ENCODE measurements at places on chromosomes 16 and 17. TPM values are rescaled to one million over a fixed set of nuclear protein-coding genes. Genes with fewer than 3 reads are reported as not detected.

DNA sequence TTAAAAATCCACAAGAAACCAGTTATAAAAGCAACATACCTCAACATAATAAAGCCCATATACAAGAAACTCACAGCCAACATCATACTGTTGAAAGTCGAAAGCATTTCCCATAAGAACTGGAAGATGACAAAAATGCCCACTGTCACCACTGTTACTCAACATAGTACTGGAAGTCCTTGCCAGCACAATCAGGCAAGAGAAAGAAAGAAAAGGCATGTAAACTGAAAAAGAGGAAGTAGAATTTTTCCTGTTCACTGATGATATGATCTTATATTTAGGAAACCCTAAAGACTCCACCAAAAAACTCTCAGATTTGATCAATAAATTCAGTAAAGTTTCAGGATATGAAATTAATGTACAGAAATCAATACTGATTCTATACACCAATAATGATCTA is 45.1 kb downstream of the AHSP start:
- DNase-seq, result no peak

DNA sequence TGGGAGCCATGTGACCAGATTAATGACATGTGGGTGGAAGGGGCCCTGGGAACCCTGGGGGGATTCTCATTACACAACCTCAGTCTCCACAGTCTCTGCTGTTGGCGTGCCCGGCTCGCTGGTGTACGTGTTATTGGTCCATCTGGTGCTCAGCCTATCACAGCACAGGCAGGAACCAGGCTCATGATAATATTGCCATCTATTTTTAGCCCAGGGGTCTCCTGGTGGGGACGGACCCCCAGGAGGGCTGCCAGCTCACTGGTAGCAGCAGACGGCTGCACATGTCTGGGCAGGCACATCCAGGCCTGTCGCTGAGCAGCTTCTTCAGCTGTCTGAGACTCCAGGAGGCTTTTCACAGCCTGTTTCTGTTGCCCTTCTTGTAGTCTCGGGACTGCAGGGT is 123.8 kb downstream of the RAB11FIP4 start:
- no peak for DNase-seq

DNA sequence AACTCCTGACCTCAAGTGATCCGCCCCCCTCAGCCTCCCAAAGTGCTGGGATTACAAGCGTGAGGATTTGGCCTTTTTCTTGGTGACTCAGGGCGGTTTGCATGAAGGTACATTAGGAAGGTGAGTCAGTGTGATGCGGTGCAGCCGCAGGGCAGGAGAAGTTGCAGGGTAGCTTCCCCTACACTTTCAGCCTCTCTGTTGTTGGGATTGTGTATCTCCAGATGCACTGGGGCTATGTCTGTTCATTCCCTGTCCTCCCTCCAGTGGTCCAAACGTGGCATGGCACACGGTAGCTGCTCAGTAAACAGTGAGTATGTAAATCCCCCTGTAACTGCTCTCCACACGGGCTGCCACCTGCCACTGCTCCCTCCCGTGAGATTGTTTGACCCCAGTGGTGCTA is 109.1 kb upstream of the CDC42EP4 start:
- DNase-seq, result no peak

DNA sequence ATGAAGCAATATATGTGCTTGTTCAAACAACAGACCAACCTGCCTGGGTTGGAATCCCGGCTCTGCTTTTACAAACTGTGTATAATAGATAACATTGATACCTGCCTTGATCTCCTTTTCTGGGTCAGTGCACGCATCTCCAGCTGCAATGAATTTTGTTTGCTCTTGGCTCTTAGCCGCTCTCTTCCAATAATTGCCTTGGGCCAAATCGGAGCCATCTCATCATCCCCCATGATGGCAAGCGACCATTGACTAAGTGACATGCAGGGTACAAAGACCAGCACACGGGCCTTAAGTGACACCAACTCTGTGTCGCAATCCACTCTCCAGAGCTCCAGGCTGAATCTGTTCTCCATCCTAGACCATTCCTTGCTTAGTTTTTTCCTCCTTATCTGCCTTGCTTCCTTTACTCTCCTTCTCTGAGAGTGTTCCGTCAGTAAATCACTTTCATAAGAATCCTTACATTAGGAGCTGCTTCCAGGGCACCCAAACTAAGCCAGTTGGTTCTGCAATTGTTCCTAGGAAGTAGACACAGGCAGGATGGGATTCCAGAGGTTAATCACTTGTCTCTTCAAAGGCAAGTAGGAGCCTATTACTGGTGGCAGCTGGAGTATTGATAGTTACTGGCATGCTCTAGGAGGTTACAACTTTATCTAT is 134.2 kb downstream of the ABCA8 start:
- DNase-seq, result no peak

DNA sequence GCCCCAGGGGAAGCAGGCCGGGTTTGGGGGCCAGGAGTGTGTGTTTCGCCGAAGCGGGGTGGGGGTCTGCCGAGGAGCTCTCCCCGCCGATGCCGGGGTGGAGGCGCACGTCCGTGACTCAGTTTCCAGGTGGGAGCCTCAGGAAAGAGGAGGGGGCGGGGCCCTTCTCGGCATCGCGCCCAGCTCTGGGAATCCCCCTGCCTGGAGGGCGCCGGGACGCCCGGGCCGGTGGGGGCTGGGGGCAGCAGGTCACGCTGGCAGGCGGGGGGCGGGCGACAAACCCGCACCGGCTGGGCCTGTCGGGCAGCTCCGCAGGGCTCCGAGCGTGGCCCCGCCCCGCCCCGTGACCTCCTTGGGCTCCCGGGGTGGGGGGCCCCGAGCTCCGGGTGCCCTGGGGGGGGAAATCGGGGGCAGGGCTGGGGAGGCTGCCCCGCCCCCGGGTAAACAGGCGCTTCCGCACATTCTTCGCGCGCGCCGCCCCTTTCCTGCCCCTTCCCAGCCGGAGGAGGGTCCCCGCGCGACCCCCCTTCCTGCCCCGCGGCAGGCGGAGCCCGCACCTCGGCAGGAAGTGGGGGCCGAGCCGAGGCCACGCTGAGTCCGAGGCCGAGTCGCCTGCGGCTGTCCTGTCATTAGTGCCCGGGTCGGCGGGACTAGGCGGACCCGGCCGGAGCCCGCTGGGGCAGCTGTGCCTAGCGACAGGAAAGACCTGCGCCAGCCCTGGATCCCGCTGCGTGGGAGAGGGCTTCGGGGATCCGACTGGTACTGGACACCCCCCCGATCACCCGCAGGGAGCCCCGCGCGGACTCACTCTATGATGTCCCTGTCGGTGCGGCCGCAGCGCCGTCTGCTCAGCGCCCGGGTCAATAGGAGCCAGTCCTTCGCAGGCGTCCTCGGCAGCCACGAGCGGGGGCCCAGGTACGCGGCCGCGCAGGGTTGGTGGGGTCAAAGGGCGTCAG is 9.3 kb downstream of the RIPOR1 start:
- DNase-seq, result no peak

DNA sequence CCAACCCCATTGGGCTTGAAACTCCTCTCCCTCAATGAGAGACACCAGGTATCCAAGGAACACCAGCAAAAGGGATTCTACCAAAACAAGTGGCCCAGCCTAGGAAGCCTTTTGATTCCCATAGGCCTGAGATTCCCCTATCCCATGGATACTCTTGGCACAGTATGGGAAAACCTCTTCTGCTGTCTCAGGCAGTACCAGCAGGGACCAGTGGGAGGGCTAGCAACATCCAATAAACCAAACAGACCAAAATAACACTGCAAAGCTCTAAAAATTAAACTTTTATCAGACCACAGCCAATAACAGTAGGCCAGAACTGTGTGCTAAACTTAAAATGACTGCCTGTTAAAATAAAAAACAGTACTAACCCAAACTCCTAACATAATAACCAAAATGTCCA is 153.9 kb upstream of the CES5A start:
- no peak for DNase-seq

DNA sequence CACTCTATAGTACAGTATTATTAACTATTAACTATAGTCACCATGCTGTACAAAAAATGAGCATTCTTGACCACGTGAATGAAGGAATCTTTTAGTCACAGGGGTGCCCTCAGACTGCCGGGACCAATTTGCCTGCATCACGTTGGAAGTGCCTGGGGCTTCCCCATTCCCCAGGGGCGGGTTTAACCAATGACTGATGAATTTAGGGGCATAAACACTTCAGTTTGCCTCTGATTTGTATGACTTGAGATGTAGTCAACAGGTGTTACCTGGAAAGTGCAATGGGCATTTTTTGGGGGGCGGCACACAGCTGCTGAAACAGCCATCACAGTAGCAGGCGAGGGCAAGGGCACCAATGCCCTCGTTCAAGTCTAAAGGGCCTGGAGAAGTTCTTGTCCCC is 8.7 kb upstream of the PYY start:
- no peak for DNase-seq

DNA sequence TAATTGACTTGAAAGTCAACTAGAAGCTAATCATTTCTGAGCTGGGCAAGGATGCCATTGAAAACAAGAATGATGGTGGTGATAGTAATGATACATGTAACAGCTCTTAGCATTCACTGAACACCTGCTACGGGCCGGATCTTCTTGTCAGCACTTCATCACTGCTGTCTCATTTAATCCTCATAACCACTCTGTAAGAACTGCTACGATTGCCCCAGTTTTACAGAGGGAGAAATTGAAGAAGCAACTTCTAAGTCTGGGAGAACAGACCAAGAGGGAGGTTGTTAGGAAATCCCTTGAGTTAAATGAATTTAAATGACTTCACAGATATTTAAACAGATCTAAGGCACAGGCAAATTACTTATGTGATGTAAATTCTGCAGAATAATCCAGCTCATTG is 7.0 kb upstream of the GAN start:
- DNase-seq, result no peak

DNA sequence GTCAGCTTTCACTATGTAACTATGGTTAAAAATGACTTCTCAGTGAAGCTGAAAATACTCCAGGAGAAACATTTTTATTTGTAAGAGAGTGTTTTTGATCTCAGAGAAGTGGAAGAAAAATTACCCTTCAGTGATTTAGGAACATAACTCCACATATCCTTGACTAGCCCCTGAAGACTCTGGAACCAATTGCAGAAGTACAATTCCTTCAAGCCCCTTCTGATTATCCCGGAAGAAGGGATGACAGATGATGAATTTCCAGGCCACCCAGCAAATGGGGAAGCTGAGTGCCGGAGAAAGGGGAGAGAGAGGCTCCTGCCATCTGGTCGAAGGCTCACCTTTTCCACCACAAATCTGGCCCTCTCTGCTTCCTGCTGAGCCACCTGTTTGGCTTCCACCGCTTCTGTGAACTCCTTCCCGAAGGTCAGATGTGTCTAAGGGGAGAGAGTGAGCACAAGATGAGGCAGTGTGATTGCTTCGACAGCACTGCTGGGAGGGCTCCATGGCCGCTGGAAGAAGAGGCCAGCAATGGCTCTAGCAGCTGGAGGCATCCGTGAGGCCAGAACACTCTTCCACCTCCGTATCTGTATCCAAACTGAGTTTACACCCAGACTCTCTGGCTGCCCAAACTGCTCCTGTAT is 8.1 kb downstream of the PHB1 start:
- DNase-seq, result no peak

DNA sequence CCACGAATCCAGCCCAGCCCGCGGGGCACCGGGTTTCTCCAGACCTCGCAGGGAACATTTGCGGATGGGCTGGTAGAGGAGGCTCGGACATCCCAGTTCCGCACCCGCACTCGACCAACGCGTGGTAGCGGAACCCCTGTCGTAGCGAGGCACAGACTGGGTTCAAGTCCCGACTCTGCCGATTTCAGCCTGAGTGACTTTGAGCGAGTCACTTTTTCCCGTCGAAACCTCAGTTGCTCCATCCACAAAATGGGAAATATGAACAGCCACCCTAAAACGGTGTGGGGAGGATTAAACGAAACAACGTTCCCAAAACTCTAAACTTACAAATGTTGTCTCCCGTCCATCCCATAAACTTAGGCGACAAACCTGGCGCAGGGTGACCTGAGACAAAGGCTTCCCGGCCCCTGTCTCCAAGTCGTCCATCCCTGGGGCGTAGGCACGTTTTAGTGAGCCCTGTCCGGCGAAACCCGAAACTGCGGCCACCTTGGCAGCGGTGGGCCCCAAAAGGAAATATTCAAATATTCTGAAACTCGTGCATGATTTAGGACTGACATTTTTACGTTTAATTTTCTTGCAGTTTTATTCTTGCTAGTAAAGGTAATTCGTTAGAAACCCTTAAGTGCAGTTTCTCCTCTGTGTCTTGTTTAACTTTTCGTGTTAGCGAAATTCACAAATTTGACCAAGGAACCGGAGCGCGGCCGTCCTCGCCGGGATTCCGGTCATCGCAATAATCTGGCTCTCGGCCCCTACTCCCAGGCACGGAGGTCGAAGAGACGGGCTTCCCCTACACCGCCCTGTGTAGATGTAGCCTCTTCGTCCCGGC is 1.9 kb upstream of the MLLT6 start:
- DNase-seq, result no peak

DNA sequence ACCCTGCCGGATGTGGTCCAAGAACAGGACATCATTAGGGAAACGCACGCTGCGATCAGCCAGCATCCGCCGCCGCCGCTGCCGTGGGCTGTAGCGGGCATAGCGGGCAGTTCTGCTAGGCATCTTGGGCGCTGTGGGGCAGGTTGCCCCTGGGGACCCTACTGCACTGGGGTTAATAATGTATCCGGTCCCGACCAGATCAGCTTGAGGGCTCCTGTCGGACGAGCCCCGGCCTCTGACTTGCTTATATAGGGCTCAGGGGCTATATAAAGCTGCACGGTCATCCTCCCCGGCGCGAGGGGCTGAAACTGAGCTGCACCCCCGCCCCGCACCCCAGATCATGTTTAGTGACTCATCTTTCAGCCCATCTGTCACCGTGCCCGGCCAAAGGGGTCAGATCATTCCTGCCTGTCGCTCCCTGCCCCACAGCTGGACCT is at the start of gene PPP1R27:
Gene PPP1R27, minus strand, starts transcription at position 220 of the 437 bp plus-strand sequence. Its CDS starts 97 bp downstream, at position 123.
- no peak for DNase-seq

GRCh38 chr16:12449795-12450194 is 353.9 kb downstream of the CPPED1 start:
- no peak for DNase-seq

DNA sequence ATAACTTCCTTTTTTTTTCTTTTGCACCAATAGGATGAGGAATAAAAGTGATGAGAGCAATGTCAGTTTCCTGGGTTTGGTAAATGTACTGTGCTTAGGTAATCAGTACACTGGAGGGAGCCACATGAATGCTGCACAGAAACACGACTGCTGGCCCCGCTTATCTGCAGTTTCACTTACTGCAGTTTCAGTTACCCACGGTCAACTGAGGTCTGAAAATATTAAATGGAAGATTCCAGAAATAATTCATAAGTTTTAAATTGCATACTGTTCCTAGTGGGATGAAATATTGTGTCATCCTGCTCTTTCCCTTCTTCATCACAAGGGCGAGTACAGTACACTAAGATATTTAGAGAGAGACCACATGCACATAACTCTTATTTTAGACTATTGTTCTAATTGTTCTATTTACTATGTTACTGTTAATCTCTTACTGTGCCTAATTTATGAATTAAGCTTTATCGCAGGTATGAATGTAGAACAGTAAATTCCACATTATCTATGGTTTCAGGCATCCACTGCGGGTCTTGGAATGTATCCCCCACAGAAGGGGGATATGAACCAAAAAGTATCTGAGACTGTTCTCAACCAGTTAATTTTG is 6.4 kb upstream of the LGALS3BP start:
- no peak for DNase-seq

GRCh38 chr16:1687427-1688316 is 9.6 kb downstream of the JPT2 start:
- DNase-seq, result no peak

HOXB1 gene
- not detected for total RNA-seq

CES1 gene
- total RNA-seq, result 166 TPM

C17orf100 gene
- 0.79 TPM for total RNA-seq

MED1 gene
- total RNA-seq, result 24.6 TPM

TBC1D26 gene
- total RNA-seq, result not detected

PITPNM3 gene
- total RNA-seq, result 3.5 TPM

NTN1 gene
- 7.3 TPM for total RNA-seq

PRPSAP1 gene
- 31.3 TPM for total RNA-seq

ALOX12 gene
- not detected for total RNA-seq

ABCA5 gene
- total RNA-seq, result 43.1 TPM
